HuH-7.5 (cell line): ENCODE measurements at places on chromosomes 2 and 18.

- DNase-seq: no peak
Observed at GRCh38 chr2:209334188-209335017, 89.4 kb upstream of the MAP2 start.

GRCh38 chr2:28367667-28368356, 24.8 kb upstream of the FOSL2 start:
- no peak for DNase-seq

DNA sequence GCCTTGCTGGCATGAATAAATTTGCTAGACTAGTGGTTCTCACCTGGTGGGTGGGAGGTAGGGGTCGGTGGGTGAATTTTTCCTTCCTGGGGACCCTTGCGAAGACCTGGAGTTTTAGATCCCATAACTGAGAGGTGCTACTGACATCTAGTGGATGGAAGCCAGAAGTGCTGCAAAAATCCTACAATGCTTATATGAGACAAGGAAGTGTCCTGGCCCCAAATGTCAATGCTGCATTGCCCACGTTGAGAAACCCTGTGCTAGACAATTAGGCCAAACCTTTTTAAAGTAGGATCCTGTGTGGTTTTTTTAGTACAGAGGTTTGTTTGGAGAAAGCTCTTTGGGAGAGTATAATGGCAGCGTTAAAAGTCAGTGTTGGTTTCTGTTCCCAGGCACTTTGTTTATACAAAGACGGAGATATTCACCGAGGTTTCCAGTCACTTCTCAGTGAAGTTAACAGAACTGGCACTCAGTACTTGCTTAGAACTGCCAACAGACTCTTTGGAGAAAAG, 9.6 kb downstream of the SERPINB8 start:
- peak; percentile 17 for DNase-seq

DNA sequence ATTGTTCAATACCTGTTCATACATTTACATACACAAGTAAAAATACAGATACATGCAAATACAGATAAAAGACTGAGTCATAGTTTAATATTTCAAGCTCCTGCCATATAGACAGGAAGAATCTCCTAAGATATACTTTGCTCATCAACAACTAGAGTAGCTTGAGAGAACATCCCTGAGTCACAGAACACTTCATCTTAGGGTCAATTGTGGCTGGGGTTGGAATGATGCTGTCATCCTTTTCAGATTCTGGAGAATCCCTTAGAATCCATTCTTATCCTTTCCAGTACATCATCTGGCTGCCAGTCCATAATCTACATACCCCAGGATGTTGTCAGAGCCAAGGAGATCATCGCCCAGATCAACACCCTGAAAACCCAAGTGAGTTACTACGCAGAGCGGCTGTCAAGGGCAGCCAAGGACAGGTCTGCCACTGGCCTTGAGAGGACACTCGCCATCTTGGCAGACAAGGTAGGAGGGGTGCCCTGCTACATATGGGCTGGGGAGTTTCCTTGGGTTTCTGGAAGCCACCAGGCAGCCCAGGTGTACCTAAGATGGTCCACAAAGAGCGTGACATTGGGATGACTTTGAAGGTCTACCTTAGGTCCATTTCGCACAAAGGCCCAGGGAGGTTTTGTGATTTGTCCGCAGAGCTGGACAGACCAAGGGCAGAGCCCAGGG, 55.7 kb downstream of the COA5 start:
- no peak for DNase-seq
